Left lung (tissue), 14 donors: ENCODE measurements at places on chromosomes 16 and 17. TPM values are rescaled to one million over a fixed set of nuclear protein-coding genes. Genes with fewer than 3 reads are reported as not detected.

GRCh38 chr16:24820522-24820921, 25.2 kb upstream of the SLC5A11 start:
- no peak for DNase-seq

Gene B4GALNT2
- 0.75 TPM for polyA plus RNA-seq

DNA sequence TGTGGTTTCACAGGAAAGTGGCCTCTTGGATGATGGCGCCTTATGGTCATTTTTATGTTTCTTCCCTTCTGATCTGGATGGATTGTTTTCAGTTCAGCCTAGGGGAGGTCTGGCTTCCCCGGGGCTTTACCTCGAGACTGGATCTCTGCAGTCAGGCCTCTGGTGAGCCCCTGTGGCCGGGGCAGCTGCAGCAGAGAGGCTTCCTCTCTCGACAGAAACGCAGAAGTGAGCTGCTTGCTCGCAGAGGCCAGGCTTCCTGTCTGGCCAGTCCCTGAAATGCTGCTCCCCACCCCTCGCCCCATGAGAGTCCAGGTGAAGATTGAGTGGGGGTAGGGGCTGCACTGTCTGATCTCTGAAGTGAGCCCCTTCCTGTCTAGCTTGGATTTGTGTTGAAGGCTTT, 44.0 kb downstream of the PLCG2 start:
- DNase-seq: peak; percentile 89

Gene KRT32
- polyA plus RNA-seq: not detected

GRCh38 chr17:31915456-31916100, 14.1 kb upstream of the UTP6 start:
- DNase-seq: no peak

DNA sequence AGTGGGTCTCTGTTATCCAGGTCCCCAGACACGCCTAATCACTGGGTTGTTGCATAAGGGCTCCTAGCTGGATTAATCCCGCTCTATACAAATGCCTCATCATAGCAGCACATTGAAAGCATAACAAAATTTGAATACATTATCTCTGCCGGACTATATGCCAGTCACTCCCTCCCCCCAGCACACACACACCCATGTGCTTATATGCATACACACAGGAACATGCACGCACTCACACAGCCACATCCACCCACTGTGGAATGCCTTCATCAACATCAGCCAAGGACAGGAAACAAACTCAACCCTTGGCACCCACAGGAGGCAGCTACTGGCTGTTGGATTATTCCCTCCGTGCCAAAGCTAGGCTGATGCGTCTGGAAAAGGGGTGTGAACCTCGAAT, 3.5 kb upstream of the CDH13 start:
- DNase-seq: no peak

GRCh38 chr16:53232826-53233529, 178.2 kb downstream of the CHD9 start:
- no peak for DNase-seq

DNA sequence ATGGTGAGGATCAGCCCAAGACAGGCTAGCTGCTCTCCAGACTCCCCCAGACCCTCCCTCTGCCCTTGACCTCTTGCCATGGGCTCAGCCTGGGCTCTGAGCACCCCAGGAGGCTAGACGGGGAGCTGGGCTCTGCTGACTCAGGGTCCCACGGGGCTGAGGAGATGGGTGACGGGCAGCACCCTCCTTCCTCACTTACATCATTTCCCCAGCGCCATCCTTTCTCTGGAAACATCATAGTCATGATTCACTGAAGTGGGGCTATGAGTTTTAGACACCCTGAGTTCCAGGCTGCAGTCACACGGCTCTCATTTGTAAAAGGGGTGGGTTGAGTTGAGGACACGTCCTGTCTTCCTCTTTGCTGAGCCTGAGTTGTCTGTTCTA, 3.0 kb upstream of the ITGAX start:
- peak; percentile 79 for DNase-seq

GRCh38 chr17:60916043-60916442, 238.4 kb downstream of the BCAS3 start:
- DNase-seq: no peak

Gene NTN3
- polyA plus RNA-seq: 3.1 TPM

Gene PIRT
- 0.05 TPM for polyA plus RNA-seq

Gene SCARF1
- 22.6 TPM for polyA plus RNA-seq

GRCh38 chr17:28485049-28485448, 11.6 kb downstream of the SLC13A2 start:
- no peak for DNase-seq

DNA sequence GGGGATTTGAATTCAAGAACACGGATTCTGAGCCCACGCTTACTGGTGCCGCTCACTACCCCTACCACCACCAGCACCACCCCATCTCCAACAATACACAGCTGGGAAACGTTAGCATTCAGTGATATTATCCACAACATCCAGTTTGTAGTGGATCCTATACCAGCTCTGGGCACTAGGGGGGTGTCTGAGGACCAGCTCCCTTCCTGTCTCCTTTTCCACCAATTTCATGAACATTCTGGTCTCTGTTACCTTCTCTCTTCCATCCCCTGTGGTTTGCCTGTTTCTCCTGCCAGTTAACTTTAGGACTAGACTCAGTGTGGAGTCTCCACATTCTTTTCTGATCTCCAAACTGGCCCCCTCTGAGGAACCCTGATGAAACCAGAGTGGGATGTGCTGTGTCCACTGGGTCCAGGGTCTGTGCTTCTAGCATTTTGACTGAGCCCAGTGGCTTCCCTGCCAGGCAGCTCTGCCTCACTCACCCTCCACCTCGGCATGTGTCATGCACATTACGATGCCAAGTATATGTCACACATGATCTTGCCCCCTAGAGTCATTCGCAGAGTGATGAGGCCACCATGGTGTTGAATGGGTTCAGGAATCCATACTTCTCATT, 187.0 kb upstream of the CDH13 start:
- no peak for DNase-seq

Gene HSD17B1
- polyA plus RNA-seq: 5.4 TPM

GRCh38 chr17:4557626-4558346, 2.6 kb downstream of the GGT6 start:
- DNase-seq: no peak

- no peak for DNase-seq
Measured at GRCh38 chr16:59330019-59330670, 596.0 kb upstream of the GOT2 start.

Gene DHX38
- 74.5 TPM for polyA plus RNA-seq

- no peak for DNase-seq
Measured at GRCh38 chr17:73851091-73851490, 206.8 kb upstream of the SDK2 start.

Gene GPR179
- 0.24 TPM for polyA plus RNA-seq

Gene KRTAP2-3
- not detected for polyA plus RNA-seq

Gene IGSF6
- 6.4 TPM for polyA plus RNA-seq

DNA sequence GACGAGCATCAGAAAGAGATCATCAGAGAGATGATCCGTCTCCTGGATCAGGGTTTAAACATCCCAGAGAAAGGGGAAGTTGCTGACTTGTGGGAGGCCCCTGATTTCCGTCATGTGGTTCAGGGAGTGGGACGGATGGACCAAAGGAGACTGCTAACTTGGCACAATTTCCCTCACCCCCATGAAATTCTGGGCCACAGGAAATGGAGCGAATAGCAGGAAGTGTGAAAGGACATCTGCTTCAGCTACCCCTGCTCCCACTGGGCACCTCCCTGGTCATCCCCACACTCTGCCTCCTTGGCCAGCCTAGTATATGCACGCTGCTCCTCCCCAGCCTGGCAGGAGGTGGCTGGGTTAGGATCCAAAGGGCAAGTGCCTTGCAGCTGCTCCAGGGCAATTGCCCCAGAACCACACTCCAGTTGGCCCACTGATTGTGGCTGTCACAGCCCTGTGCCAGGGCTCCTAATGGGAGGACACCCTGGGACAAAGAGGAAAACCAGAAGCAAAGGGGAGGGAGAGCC, 1.3 kb downstream of the ARRB2 start:
- no peak for DNase-seq

- DNase-seq: no peak
Measured at GRCh38 chr16:11535494-11535893, 51.2 kb downstream of the LITAF start.

Gene SOCS1
- polyA plus RNA-seq: 24.6 TPM

Gene BEAN1
- 12.4 TPM for polyA plus RNA-seq

DNA sequence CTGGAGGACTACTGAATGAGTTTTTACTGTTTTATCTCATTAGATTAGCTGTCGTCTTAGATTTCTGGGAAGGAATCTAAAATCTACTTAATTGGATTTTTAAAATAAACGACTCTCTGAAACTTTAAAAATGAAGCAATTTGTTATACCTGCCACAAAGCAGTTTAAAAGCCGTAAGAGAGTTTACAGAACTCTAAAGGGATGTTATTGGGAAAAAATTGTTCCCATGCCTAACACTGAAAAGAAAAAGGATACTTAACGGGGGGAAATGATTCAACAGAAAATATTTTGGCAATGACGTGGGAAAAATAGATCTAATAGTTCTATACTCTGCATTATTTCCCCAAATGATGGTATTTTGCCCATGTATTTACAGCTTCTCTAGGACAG, 27.0 kb downstream of the ARHGAP17 start:
- DNase-seq: no peak

Gene UNC13D
- 36.7 TPM for polyA plus RNA-seq

Gene C16orf95
- polyA plus RNA-seq: 3.6 TPM

DNA sequence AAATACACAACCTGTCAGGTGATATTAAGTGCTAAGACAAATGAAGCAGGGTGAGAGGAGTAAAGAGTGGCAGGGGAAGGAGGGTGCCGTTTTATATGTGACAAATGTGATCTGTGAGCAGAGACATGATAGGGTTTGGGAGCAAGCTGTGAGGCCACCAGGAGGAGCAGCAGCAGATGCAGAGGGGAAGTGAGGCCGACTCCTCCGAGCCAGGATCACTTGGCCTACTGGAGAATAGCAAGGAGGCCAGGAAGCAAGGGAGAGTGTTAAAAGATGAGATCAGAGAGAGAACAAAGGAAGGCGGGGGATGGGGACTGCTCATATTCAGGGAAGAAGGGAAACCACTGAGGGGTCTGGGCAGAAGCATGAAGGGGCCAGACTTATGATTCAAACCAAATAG, 129.4 kb downstream of the TANGO6 start:
- no peak for DNase-seq

GRCh38 chr17:66025551-66025950, 166.4 kb downstream of the CEP112 start:
- no peak for DNase-seq

Gene TBX4
- 186 TPM for polyA plus RNA-seq

Gene TBC1D26
- polyA plus RNA-seq: 0.86 TPM

DNA sequence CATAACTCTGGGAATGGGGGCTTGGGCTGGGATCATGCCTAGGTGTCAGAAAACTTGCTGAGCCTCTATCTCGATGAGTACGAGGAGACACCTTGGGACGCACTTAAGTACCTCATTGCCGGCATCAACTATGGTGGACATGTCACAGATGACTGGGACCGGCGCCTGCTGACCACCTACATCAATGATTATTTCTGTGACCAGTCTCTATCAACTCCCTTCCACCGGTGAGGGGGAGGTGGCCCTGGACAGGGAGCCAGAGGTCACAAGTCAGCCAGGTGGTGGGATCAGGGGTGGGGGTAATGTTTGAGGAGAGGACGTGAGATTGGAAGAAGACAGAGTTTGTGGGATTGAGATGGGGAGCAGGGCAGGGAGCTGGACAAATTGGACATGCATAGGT, 3.4 kb upstream of the KDM6B start:
- no peak for DNase-seq
